ENCODE measurements at places on chromosomes 2 and 18.

DNA sequence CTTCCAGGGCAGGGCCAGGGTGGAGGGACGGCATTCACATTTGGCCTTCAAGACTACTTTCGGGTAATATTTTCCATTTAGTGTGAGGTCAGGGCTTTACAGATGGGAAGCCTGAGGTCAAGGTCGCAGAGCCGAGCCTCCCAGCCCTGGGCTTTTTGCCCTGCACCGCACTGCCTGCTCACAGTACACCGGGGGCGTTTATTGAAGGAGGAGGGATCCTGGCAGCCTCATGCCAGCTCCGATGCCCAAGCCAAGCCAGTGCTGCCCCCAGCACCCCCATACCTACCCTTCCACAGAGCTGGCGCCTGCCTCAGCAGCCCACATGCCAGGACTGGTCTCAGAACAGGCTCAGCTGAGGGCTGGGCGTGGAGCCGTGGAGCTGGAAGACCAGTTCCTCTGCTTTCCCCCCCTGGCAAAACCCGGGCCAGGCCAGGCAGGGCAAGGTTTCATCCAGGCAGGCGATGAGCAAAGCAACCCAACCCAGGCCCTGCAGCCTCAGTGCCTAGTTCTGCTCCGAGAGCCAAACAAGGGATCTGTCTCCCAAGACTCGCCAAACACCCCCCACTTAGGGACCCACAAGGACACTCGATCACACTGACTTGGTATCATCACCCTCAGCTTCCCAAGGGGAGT, 11.9 kb downstream of the SDC1 start:
- DNase-seq, result no peak

GRCh38 chr18:77700051-77700450, 450.4 kb downstream of the GALR1 start:
- DNase-seq, result no peak

- no peak for DNase-seq
These were observed 144.0 kb downstream of the TNS1 start for GRCh38 chr2:217858519-217859491.

DNA sequence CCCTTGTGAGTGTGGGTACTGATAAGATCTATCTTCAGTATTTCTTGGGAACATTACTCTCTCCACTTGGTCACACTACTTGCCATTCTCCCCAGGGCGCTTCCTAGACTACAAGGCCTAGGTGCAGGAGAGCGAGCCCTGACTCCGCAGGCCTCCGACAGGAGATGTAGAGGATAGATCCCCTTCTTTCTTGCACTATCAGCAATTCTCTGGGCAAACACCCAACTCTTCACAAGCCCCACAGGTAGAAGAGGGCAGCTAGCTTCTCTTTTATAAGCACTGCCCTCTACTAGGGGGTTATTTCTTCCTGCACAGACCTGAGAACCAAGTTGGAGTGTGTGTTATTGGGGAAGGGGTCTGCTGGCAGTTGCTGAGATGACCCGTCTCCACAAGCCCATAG, 10.7 kb upstream of the RMDN2 start:
- DNase-seq, result no peak

DNA sequence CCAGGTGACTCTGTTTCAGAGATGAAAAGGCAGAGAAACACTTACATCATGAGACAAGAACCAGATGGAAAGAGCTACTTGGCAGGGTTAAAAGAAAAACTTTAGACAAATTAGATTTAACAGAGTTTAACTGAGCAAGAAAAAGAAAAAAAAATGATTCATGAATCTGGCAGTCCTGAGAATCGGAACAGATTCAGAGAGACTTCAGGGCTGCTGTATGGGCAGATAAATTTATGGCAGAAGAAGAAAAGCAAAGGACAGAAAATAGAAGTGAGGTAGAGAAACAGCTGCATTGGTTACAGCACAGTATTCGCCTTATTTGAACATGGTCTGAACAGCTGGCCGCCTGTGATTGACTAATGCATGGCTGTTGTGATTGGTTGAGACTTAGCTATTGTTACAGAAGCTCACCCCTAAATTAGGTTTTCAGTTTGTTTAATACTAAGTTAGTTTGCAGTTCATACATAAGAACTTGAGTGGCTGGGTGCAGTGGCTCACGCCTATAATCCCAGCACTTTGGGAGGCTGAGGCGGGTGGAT, 43.0 kb upstream of the RHOB start:
- DNase-seq, result no peak

DNA sequence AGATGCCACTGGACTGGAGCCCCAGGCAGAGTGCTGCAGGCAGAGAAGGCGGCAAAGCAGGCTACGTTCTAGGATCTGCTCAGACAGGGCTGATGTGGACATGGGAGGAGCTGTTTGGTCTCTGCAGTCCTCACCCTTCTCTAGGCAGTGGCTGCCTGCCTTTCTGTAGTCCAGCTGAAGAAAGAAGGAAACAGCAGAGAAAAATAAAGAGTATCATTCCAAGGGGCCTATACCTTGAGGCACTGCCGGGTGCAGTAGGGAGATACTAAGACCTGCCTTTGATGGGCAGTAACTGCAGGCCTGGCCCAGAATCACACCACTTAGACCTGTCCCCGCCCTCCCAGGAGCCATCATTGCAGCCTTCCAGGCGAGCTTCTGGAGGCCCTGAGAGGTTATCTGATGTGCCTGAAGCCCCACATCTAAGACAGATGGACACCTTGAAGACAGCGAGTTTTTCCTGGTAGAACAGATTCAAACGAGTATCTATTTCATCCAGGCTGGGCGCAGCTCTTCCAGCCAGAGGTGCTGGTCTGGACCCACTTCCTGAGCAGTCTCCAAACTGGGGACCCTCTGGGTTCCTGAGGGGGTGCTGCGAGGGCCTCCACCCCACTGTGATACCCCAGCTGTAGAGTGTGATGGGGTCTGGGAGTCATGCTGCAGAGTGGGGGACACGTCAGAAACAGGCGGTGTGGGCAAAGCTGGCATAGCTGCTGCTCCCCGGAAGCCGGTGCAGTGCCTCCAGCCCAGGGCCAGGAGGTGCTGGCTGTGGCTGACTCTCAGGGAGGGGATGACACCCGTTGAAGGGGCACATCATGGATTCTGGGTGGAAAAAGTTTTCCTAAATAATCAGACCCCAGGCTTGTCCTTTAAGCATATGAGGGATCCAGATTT, 87.3 kb upstream of the OTOS start:
- peak; percentile 4 for DNase-seq

DNA sequence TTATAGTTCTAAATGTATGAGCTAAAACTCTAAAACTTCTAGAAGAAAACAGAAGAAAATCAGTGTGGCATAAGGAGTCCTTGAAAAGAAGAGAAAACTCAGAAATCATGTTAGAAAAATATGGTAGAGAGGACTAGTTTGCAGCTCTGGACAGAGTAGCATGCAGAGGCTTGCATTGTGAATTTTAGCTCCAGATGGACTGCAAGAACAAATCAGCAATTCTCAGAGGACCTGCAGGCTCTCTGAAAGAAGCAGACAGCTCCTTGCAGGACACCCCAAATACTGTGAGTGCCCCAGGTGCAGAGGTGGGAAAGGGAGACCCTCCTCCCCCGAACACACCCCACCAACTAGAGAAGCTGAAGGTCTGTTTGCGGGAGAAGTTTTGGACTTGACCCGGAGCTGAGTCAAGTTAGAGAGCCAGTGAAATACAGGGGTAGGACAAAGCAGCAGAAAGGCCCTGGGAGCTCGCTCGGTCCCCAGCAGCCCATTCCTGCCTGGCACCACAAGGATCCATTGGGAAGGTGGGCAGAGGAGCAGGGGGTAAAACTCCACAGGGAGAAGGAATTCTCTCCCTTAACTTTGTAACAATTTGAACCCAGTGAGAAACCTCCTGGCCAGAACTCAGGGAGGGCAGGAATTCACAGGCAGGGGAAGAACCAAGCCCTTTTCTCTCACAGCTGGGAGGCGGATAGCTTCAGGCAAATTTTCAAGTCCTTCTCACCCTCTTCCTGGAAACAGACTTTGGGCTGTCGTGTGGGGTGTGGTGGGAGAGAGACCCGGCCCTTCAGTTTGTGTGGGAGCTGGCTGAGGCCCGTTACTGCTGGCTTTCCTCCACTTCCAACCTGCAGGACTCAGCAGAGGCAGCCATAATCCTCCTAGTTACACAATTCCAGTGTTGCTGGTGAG, 216.2 kb upstream of the SLC35G4 start:
- no peak for DNase-seq

GRCh38 chr2:150485114-150485870, 2.2 kb downstream of the RND3 start:
- peak; percentile 11 for DNase-seq

GRCh38 chr2:15069149-15069548, 436.6 kb downstream of the LRATD1 start:
- DNase-seq, result no peak

DNA sequence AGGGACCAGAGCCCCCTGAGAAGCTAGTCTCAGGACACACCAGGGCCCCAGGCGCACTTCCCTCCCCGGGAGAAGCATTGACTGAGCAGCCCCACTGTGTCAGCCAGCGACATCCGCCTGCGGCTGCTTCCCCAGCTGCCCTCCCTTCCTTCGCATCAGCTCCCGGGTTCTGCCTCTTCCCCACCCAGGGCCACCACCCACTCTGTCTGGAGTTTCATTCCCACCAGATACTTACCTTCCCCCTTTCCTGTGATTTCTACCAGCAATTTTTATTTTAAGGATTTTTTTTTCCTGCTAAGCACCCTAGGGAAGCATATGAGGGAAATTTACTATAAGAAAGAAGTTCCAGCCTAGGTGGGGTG, 99.2 kb downstream of the SMAD7 start:
- no peak for DNase-seq

DNA sequence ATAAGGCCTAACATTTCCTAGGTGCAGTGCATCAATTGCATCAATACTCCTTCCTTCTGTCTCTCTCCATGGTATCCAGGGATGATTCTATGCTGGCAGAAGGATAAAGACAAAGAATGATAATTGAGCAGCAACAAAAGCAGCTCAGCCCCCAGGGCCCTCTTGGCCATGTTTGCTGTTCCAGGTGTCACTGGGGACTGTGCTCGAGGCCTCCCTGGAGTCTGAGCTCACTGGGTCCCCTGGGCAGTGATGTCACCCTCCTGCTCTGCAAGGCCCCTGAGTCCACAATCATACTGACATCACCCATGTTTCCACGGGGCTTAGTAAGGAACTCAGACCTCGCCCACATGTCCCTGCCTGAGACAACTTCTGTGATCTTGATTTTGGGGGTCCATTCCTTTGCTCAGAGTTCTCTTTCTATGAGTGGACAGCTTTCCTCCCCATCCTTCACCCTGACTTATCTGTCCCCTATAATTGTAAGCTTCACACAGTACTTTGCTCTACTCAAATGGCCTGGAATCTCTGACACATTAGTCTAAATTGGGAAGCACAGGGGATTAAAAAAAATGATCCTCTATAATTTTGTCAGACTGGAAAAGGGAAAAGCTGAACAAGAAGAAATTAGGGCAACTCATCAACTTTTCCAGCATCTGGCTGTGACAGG, 15.8 kb upstream of the EXOC6B start:
- no peak for DNase-seq

DNA sequence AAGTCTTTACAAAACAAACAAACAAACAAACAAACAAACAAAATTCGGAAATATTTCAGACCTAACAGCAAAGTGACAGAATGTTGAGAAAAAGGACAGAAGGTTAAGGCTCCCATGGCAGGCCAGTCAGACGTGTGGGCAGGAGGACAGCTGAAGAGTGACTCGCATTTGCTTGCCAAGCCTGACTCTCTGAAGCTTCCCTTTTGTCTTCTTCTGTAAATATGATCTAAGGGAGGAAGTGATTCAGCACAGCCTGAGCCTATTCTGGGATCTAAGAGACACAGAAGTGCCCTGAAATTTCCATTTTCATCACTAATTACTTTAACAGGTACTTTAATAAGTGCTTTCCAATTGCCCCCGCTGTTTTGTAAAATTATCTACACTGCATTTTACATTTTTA, 134.0 kb upstream of the LYPD1 start:
- DNase-seq, result no peak

- no peak for DNase-seq
These were observed 41.8 kb downstream of the MSTN start for GRCh38 chr2:190020720-190021119.

GRCh38 chr18:34153711-34154110, 71.0 kb downstream of the NOL4 start:
- DNase-seq, result no peak

GRCh38 chr2:110678457-110679336, 834 bp upstream of the BUB1 start:
- peak; percentile 22 for DNase-seq

DNA sequence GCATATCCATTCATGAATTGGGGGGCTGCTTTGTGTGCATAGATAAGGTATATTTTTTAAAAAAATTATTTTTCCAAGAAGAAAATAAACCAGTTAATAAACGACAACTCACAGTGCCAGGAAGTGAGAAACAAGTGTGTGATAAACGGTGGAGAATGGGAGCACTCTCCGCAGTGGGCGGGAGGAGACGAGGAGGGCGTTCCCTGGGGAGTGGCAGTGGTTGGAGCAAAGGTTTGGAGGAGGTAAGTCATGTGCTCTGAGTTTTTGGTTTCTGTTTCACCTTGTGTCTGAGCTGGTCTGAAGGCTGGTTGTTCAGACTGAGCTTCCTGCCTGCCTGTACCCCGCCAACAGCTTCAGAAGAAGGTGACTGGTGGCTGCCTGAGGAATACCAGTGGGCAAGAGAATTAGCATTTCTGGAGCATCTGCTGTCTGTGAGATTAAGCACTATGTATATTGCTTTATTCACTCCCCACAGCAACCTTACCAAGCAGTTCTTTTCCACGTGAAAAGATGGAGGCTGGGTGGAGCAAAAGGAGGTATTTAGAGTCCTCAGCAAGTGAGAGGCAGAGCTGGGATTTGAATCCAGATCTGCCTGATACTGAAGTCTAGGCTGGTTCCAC, 27.0 kb upstream of the CASP8 start:
- peak; percentile 94 for DNase-seq

DNA sequence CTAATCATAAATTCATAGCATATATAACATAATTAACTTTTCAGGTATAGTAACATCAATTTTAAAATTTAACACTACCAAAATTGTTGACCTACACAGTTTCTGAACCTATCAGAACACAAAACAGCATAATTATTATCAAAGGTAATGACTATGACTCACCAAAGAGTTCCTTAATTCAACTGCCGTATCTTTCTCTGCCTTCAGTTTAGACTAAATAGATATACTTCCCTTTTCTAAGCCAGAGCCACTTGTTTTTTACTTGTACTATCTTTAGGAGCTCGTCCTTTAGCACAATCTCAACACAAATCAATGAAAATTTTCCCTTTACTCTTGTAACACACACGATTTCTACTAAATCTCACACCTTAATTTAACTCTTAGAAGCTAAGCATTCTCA, 54.4 kb downstream of the CCDC88A start:
- DNase-seq, result no peak

DNA sequence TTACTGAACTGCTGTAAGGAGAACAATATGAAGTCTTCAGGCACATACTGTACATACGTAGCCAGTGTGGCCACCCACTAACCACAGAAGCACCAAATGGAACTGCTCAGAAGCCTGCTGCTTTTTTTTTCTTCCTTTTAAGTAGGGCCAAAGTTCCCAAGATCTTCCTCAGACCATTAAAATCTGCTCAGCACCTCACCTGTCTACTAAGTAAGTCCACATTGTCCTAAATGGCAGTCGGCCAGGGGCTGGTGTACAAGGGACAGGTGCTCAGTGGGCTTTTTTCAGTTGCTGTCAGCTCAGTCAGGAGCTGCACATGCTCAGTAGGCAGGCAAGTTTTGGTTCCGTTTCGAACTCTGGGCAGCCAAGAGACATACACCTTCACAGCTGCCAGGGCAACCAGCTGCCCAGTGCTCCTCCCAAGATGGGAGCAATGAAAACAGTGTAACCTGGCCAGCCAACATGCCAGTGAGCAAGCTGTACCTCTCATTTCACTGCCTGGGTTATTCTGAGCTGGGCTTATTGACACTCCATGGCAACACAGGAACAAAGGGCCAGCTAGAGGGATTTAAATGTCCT, 86.1 kb downstream of the ACVR1 start:
- peak; percentile 16 for DNase-seq

- peak; percentile 87 for DNase-seq
These were observed 118.2 kb downstream of the SPTBN1 start for GRCh38 chr2:54574107-54574859.
